ENCODE measurements at places on chromosomes 11 and 22. TPM values are rescaled to one million over a fixed set of nuclear protein-coding genes. Genes with fewer than 3 reads are reported as not detected.

Gene OR6Q1
- not detected for total RNA-seq

Gene FGF4
- total RNA-seq, result not detected

Gene TEX12
- total RNA-seq, result not detected

Gene OR5P2
- not detected for total RNA-seq

Gene CCDC87
- total RNA-seq, result 0.25 TPM

Gene CATSPERZ
- not detected for total RNA-seq

Gene TMPRSS5
- 0.69 TPM for total RNA-seq

Gene SYT12
- 0.37 TPM for total RNA-seq

Gene CCND1
- total RNA-seq, result 162 TPM

Gene GRAP2
- 1.2 TPM for total RNA-seq

Gene NXPE2
- 0.12 TPM for total RNA-seq
